ENCODE measurements at places on chromosomes 2 and 18. TPM values are rescaled to one million over a fixed set of nuclear protein-coding genes. Genes with fewer than 3 reads are reported as not detected.

- no peak for DNase-seq
Observed at GRCh38 chr2:161068670-161069069, 91.6 kb upstream of the TANK start.

Gene MGAT5
- 16.7 TPM for total RNA-seq

Gene RNU2-63P
- total RNA-seq = not detected

Gene COL4A4
- total RNA-seq = 2.5 TPM

DNA sequence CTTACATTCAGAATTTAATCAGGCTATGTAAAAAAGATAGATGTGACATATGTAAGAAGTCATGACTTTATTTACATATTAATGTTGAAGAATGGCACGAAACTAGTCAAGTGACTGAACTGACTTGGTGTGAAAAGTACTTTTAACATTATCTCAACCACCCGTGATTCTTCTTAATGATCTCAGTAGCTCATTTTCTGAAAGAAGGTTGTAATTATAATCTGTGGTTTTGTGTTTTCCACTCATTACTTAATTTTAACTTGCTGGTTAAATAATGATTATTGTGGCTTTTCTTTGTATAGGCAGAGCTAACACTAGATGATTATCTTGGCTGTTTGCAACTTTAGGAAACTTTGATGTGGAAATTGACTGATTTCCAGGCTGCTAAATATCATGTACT, 18.5 kb downstream of the KCNJ13 start:
- no peak for DNase-seq
